ENCODE measurements at places on chromosomes 11 and 22.

GRCh38 chr11:76007166-76007565 lies 192.2 kb downstream of the UVRAG start:
- DNase-seq, result no peak

DNA sequence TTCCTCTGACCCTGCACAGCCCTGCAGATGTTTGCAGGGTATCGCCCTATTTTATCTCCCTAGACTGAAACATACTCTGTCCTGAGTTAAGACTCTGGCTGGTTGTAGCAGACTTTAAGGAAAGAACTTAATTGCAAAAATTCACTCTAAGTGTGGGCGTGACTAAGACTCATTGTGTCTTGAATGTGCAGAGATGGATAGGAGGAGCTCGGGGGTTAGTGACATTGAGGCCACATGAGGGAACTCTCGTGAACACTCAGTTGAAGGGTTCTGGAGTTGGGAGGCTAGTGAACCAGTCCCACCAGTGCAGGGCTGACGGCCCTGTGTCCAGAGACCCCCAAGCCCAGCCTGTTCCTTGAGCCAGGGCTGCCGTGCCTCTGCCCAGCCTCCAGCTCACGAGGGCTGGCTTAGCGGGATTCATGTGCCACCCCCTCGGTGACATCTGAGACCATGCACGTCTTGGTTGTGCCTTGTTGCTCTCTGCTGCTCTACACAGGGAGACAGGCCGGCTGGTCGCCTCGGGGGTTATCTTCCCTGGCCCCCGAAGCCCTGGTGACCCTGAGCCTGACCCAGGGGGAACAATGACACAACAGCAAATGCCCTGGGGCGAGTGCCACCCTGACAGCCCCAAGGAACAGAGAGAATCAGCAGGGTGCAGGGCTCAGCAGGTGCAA lies 11.4 kb upstream of the TBX1 start:
- DNase-seq, result no peak

- DNase-seq, result no peak
Measured at GRCh38 chr11:113840932-113841664, 34.3 kb downstream of the USP28 start.

GRCh38 chr11:31160504-31161422 lies 208.8 kb downstream of the DCDC1 start:
- DNase-seq, result no peak

- no peak for DNase-seq
Measured at GRCh38 chr22:41382098-41382578, 396 bp downstream of the TEF start.

- no peak for DNase-seq
Measured at GRCh38 chr11:71472357-71472885, 19.4 kb downstream of the NADSYN1 start.

DNA sequence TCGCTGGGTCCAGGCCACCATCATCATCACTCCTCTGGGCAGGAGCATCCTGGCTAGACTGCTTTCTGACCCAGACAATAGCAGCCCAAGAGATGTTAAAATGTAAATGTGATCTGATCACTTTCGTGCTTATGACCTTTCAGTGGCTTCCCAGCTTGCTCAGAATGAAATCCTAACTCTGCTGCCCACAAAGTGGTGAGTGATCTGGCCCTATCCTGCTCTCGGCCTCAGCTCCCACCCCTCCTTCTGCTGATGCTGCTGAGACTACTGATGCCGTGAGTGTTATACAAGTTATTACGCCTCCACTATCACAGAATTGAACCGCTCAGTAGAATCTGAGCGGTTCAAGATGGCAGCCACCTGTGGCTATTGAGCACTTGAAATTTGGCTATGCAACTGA lies 26.2 kb downstream of the ELF5 start:
- no peak for DNase-seq

GRCh38 chr11:114610550-114610949 lies 15.0 kb upstream of the NXPE4 start:
- DNase-seq, result no peak

GRCh38 chr22:40991298-40991697 lies 40.1 kb downstream of the RBX1 start:
- no peak for DNase-seq

DNA sequence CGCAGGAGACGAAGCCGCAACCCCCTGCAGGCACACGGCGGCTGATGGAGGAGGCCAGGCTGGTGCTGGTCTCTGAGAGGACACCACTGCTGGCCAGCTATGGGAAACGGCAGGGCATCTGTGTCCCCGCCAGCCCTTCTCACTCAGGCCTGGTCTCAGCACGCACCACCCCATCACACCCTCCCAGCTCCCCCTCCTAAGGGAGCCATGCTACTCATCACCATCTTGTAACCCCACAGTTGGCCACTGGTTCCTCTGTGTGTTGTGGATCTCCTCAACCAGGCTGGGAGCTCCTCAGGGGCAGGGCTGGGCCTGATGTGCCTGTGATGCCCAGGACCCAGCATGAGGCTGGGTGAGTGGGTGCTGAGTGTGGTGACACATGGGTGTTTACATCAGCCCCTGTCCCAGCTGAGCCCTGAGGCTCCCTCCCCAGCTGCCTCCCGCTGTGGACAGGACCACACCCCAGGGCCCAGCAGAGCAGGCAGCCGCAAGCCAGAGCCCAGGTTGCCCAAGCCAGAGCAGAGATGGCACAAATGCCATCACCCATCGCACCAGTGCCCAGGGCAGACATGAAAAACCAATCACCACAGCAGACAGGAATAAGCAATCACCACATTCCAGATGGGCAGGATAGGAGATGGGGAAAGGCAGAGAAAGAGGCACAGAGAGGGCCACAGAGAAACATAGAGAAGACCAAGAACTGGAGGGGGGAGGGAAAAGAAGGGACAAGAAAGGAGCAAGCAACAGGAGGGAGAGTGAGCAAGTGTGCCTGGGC lies 8.2 kb downstream of the ARVCF start:
- no peak for DNase-seq

Data from amygdala (tissue), 56 donors.